ENCODE measurements at places on chromosomes 16 and 17.

GRCh38 chr17:28959471-28959871, 8.2 kb upstream of the PHF12 start:
- no peak for DNase-seq

DNA sequence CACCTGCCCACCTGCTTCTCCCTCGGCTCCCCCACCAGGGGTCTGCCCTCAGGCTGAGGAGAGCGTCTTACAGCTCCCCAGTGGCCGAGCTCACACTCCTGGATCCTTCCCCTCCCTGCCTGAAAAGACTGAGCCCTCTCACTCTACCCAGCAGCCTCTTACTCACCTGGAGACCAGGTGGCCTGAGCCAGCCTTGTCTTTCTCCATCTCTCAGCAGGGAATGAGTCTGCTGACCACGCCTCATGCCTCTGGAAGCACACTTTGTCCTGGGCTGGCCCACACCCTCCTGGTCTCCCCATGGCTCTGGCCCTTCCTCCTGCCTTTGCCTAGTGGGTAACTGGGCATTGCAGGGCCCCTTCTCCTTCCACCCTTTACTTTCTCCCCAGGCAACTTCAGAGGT, 177.2 kb downstream of the ENGASE start:
- DNase-seq: no peak

DNA sequence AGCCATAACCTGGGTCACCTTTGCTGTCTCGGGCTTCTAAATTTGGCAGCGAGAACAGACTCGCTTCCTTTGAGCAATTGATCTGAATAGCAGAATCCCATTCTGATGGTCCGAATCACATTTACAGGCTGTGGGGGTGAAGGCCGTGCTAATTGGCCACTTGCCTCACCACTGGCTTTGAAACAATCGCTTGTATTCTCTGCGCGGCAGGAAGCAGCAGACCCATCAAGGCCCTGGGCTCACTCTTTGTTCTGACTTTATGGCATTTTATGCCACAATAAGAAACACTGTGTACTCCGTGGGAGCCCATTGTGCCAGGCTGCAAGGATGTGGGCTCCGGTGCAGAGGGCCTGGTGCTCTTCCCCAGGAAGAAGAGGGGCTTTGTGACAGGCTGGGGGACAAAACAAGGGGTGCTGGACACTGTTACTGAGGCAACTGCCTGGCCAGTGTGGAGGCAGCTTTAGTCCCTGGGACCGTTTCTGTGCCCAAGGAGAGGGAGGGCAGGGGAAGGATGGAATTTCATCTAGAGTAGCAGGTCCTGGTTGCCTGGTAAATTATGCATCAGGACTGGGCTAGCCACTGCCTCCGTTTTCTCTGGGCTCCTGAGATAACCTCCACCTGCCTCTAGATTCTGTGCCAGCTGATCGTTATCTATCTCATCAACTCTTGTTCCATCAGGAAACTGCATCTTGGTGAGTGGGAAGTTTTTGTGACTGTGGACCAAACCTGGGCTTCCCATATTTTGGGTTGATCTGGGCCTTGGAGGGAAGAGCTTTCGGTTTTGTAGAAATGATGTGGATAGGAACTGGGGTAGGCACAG, 78.5 kb downstream of the MRC2 start:
- no peak for DNase-seq

GRCh38 chr17:79971651-79972050, 64.0 kb downstream of the TBC1D16 start:
- no peak for DNase-seq

- no peak for DNase-seq
These were observed 53.5 kb downstream of the TNFRSF13B start for GRCh38 chr17:16918443-16918842.

GRCh38 chr17:2695243-2695960, 16.2 kb downstream of the CLUH start:
- DNase-seq: no peak

- DNase-seq: no peak
These were observed 18.3 kb downstream of the MYBBP1A start for GRCh38 chr17:4536742-4537411.

GRCh38 chr17:30203471-30203981, 32.0 kb downstream of the SLC6A4 start:
- DNase-seq: no peak

DNA sequence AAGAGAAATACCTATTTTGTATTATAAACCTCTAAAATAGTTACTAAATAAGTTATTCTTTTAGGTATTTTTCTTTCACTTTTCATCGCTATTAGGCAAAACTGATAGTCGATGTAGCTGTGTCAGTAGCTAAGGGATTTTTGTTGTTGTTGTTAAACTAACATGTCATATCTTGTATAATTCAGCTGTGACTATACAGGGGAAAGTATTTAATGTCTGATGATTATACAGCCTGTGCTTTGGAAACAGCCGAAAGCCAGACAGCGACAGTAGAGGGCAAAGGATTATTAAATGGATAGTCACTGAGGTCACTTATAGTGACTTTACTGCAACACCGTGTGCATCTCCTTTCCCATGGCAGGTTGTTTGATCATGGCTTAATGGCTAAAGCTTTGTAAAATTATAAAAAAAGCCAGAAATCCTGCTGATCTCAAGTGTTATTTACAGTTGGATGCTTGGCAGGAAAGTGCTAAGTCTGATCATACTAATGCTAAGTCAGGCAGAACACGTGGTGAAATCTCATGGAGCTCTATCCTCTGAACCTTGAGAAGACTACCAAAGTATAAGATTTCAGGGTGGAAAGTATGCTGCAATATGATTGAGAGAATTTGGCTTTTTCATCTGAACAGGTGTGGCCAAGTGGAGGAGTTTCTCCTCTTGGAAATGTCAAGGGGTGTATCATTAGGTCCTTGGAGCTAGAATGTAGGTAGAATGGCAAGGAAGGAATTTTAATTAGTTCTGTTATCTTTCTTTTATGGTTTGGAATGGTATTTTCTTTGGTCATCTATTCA, 88.4 kb downstream of the FTO start:
- DNase-seq: no peak

DNA sequence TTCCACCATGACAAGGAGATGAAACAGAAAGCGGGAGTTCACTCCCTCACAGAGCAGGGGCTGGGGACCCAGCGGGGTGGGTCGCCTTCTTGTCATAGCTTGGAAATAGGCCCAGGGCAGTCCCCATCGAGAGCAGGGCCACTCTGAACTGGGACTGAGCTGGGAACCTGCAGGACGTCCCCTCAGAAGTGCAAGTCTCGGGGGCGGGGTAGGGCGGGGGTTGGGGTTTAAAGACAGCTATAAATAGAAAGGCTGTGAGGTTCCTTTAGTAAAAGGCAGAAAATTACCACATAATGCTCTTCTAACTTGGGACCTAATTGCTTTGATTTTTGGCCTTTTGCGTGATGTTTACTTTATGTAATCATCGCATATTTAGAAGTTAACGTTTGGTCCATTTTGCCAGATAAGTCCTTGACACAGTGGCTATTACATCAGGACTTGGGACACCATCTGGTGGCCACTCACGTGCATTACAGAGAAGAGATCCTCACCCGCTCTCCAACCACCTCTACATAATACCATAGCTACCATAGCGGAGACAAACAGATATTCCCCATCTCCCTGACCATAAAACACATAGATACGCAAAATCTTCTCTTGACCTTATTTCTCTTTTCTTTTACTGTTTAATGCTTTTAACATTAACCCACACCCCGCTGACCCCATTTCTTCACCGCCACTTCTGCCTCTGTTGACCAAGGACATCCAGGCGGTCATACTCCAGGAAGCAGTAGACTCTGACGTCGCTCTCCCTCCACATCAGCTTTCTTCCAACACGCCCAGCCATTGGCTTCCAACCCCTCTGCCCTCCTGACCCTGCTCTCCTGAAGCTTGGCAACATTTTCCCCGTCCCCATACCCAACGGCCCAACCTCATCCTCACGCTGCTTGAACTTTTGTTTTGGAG, 27.5 kb upstream of the PIK3R6 start:
- peak; percentile 43 for DNase-seq

GRCh38 chr17:8991514-8992285, 26.2 kb upstream of the PIK3R5 start:
- DNase-seq: peak; percentile 48

DNA sequence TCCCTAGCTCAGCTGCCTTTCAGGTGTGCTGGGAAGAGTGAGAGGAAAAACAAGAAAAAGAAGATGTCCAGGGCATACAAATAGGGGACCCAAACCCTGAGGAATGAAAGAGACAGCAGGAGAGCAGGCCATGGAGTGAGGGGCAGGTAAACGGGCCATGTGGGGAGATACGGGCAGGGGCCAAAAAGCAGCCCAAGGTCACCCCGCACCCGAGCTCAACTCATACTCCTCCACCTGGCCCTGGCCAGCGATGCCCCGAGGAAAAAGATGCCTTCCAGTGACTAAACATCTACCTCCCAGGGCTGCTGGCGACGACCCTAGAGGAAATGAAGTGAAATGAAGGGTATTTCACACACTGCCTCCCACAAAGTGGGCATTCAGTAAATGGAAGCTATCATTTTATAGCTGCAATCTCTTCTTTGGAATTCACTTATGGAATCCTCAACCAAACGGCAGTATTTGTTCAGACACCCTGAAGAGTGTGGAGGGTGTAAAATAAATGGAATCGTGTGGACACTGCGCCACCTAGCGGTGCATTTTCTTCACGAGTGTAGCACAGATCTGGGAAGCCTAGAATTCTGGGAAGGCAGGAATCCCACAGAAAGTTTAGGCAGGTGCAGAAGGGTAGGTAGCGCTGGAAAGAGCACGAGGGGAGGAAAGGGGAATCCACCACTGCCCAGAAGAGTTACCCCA, 14.9 kb downstream of the ELAC2 start:
- peak; percentile 35 for DNase-seq
